ENCODE measurements at places on chromosomes 12 and 14. TPM values are rescaled to one million over a fixed set of nuclear protein-coding genes. Genes with fewer than 3 reads are reported as not detected.

GRCh38 chr12:4160314-4161040, 113.1 kb upstream of the CCND2 start:
- no peak for DNase-seq

Gene TFCP2
- polyA plus RNA-seq: 60.3 TPM

DNA sequence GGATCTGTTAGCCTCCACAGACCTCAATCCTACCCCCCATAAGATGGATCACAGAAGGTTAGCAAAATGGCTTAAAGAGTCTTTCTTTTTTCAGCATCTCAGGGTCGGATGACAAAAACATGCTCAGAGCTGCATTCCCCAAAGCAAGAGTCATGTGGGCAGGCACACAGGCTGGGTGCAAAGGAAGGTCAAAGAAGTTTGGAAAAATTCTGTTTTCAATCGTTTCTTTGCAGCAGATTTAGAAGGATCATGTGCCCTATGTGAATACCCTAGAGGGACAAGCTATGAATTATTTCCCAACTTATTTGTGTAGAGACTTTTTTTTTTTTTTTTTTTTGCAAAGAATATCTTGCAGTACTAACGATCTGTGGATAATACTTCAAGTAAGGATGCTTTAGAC, 845.4 kb downstream of the VRK1 start:
- DNase-seq: no peak

- no peak for DNase-seq
These were observed 279.3 kb downstream of the DUSP6 start for GRCh38 chr12:89073027-89073398.

Gene CCDC196
- polyA plus RNA-seq: 0.14 TPM

DNA sequence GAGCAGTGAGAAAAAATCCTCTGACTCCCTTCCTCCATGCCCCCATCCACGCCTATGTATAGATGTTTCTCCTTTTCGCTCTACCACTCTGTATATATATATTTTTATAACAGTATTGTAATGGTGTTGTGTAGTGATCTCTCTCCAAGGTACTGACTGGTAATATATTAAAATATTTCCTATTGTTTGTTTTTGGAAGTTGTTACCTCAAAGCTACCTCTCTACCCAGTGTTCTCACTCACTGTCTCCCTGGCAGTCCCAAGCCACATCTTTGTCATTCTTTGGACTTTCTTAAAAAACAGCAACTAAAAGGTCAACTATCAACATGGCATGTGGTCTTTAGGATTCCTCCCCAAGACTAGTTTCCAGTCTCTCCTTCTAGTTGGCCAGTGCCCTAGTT, 15.7 kb upstream of the RMST start:
- DNase-seq: no peak

All from right renal pelvis (tissue), 4 donors.